ENCODE measurements at places on chromosomes 13 and 19. TPM values are rescaled to one million over a fixed set of nuclear protein-coding genes. Genes with fewer than 3 reads are reported as not detected.

GRCh38 chr13:111511219-111511732, 190.8 kb downstream of the TEX29 start:
- H3K27me3 ChIP-seq, result no peaks in the 10 kb centered on the region
- H3K4me1 ChIP-seq, result no peaks in the 10 kb centered on the region
- H3K4me3 ChIP-seq, result no peak overlapping the region
- H3K27ac ChIP-seq, result no peak overlapping the region
- DNase-seq, result no peak
- H3K36me3 ChIP-seq, result no peaks in the 10 kb centered on the region

DNA sequence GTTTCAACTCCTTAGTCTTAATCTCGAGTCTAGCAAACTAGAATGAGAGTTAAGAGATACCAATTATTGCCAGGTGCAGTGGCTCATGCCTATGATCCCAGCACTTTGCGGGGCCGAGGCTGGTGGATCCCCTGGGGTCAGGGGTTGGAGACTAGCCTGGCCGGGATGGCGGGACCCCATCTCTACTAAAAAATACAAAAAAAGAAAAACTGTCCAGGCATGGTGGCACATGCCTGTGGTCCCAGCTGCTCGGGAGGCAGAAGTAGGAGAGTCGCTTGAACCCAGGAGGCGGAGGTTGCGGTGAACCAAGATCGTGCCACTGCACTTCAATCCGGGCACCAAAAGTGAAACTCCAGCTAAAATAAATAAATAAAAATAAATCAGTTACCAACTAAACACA, 1119.5 kb upstream of the ATXN8OS start:
- H3K27ac ChIP-seq, result no peak overlapping the region
- no peaks in the 10 kb centered on the region for H3K4me1 ChIP-seq
- no peaks in the 10 kb centered on the region for H3K27me3 ChIP-seq
- H3K4me3 ChIP-seq, result no peak overlapping the region
- no peaks in the 10 kb centered on the region for H3K36me3 ChIP-seq

GRCh38 chr19:16875584-16876555, 12.9 kb upstream of the F2RL3 start:
- peak overlapping the region; percentile 23 for H3K27ac ChIP-seq
- H3K27me3 ChIP-seq, result no peaks in the 10 kb centered on the region
- no peak overlapping the region for H3K4me3 ChIP-seq
- DNase-seq, result no peak

- H3K4me3 ChIP-seq, result no peak overlapping the region
- no peak for DNase-seq
- H3K27ac ChIP-seq, result no peak overlapping the region
- no peaks in the 10 kb centered on the region for H3K4me1 ChIP-seq
- no peaks in the 10 kb centered on the region for H3K27me3 ChIP-seq
Measured at GRCh38 chr13:34340534-34340933, 522.6 kb downstream of the RFC3 start.

GRCh38 chr19:28456252-28456651, 756.7 kb downstream of the UQCRFS1 start:
- peaks cover 4% of the 10 kb centered on the region for H3K36me3 ChIP-seq
- H3K27ac ChIP-seq, result no peak overlapping the region
- H3K27me3 ChIP-seq, result no peaks in the 10 kb centered on the region
- H3K4me1 ChIP-seq, result peaks cover 41% of the 10 kb centered on the region
- DNase-seq, result no peak
- no peak overlapping the region for H3K4me3 ChIP-seq

- no peak overlapping the region for H3K4me3 ChIP-seq
- no peak for DNase-seq
- H3K27me3 ChIP-seq, result peaks cover 2% of the 10 kb centered on the region
Measured at GRCh38 chr19:46216612-46217011, 12.9 kb upstream of the IGFL1 start.

DNA sequence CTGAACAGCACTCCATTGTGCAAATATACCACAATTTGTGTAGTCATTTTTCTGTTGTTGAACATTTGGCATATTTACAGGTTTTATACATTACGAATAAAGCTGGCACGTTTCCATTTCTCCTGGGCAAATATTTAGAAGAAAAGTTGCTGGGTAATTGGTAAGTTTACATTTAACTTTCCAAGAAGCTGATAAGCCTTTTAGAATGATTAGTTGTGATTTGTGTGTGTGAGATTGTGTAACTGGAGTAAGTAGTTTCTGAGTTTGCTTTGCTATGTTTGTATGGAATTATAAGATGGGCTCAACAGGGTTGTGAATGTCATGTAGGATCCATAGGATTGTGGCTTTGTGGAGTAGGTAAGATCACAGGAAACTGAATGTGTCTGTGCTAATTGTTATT, 1.6 kb upstream of the ZNF529 start:
- peaks cover 66% of the 10 kb centered on the region for H3K36me3 ChIP-seq
- H3K4me3 ChIP-seq, result peak overlapping the region; percentile 89
- peak overlapping the region; percentile 46 for H3K27ac ChIP-seq
- H3K4me1 ChIP-seq, result peaks cover 31% of the 10 kb centered on the region
- no peaks in the 10 kb centered on the region for H3K27me3 ChIP-seq

GRCh38 chr13:72696579-72696978, 30.9 kb downstream of the MZT1 start:
- no peaks in the 10 kb centered on the region for H3K36me3 ChIP-seq
- no peak for DNase-seq
- H3K4me3 ChIP-seq, result no peak overlapping the region
- H3K4me1 ChIP-seq, result no peaks in the 10 kb centered on the region

DNA sequence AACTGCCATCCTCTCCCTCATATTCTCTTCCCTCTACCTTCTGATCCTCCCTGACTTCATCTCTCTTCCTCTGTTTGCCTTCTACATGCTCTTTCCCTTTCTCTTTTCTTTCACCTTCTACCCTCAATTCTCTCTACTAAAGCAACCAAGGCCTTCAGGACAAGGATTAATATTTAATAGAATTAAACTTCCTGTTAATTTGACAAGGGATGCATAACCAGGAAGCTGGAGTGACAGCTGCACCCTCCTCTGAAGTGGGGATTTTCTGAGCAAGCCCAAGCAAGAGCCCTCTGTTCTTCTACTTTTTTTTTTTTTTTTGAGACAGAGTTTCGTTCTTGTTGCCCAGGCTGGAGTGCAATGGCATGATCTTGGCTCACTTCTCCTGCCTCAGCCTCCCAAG, 63.4 kb upstream of the MED4 start:
- peak overlapping the region; percentile 30 for H3K27ac ChIP-seq
- H3K4me1 ChIP-seq, result peaks cover 62% of the 10 kb centered on the region
- H3K4me3 ChIP-seq, result no peak overlapping the region
- peaks cover 2% of the 10 kb centered on the region for H3K27me3 ChIP-seq

DNA sequence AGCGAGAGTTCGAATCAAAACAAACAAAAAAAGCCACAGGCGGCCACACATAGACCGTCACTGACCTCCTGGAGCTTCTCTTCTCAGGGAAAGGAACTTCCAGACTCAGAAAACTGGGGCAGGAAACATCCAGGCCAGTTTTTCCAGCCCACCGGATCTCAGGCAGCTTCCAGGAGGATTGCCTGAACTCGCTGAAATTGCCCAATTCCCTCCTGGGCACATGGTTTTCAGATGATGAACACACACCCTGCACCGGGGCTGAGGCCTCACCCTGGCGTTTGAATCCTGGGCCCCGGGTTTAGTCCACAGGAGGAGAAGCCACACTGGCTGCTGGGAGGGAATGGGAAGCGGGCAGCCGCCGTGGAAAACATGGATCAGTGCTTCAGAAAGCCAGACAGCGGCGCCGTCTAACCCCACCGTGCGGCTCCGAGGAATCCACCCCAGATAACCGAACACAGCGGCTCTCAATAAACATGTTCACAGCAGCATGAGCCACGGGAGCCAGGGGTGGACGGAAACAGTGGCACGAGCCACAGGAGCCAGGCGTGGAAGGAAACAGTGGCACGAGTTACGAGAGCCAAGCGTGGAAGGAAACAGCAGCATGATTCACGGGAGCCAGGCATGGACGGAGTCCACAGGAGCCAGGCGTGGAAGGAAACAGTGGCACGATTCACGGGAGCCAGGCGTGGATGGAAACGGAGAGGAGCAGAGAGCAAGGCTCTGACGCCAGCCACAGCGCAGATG, 18.2 kb upstream of the PTBP1 start:
- no peaks in the 10 kb centered on the region for H3K4me1 ChIP-seq
- H3K27ac ChIP-seq, result no peak overlapping the region
- no peak overlapping the region for H3K4me3 ChIP-seq

DNA sequence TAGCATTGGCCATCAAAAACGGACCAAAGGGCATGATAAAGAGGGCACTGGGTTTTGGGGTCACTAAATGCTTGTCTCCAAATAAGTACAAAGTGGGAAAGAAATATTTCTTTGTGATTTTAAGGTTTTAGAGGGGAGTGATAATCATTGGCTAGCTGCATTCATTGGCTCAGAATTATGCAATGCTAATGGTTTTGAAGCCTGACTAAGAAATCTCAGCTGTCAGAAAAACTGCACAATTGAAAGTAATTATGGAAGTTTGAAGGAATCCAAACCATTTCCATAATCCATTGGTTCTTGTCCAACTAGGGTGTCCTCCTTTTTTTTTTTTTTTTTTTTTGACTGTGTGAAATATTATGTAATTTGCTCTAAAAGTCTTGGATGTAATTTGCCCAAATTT, 88.2 kb upstream of the ARGLU1 start:
- DNase-seq, result no peak
- H3K27ac ChIP-seq, result no peak overlapping the region
- no peaks in the 10 kb centered on the region for H3K4me1 ChIP-seq
- no peaks in the 10 kb centered on the region for H3K36me3 ChIP-seq
- no peak overlapping the region for H3K4me3 ChIP-seq
- peaks cover 2% of the 10 kb centered on the region for H3K27me3 ChIP-seq

DNA sequence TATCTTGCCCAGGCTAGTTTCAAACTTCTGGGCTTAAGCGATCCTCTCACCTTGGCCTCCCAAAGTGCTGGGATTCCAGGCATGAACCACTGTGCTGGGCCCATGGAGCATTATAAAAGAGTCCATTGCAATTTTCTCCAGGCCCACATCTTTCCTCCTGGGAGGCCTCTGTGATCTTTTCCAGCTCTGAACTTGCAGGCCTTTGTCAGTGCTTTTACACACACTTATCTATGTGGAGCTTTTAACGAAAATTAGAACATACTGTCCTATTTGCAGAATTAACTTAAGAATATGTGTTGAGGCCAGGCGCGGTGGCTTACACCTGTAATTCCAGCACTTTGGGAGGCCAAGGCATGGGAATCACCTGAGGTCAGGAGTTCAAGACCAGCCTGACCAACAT, 23.9 kb downstream of the TDRD12 start:
- H3K27me3 ChIP-seq, result peaks cover 10% of the 10 kb centered on the region
- no peaks in the 10 kb centered on the region for H3K4me1 ChIP-seq
- H3K4me3 ChIP-seq, result no peak overlapping the region
- no peak overlapping the region for H3K27ac ChIP-seq
- no peaks in the 10 kb centered on the region for H3K36me3 ChIP-seq

DNA sequence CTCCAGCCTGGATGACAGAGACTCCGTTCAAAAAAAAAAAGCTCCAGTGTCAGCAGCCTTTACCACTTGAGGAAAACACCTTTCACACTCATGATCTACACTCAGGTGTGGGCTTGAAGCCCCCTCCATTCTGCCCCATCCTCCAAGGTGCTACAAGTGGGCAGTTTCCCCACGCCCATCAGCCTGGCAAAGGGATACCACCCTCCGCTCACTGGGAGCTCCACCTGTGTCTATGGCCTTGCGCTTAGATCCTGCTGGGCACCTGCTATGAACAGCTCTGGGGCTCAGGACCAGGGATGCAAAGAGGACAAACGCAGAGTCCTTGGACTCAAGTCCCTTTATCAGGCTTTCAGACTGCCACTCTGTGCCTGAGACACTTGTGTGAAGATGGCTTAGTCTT, 127.8 kb downstream of the CRYL1 start:
- H3K36me3 ChIP-seq, result no peaks in the 10 kb centered on the region
- H3K27ac ChIP-seq, result no peak overlapping the region
- no peaks in the 10 kb centered on the region for H3K27me3 ChIP-seq
- peaks cover 26% of the 10 kb centered on the region for H3K4me1 ChIP-seq

GRCh38 chr19:17703824-17704463, 15.3 kb upstream of the MAP1S start:
- H3K27me3 ChIP-seq, result peaks cover 2% of the 10 kb centered on the region
- H3K36me3 ChIP-seq, result no peaks in the 10 kb centered on the region
- H3K27ac ChIP-seq, result no peak overlapping the region
- peak; percentile 50 for DNase-seq

DNA sequence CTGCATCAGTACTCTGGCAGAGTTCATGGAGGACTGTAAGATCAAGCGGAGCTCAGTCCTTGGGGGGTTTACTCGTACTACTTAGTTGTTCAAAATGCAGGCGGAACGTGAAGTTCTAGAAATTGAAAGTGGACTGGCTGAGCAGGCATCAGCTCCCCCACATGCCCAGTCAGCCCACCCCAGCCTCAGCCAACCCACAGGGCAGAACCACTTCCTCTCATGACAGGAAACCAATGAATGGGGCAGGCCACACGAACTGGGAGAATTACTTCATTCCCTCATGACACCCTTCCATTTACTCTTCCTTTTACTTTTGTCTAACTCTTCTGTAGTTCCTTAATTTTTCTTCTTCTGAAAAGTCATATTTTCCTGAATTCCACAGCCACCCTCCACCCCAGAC, 71.9 kb downstream of the FLT1 start:
- peaks cover 18% of the 10 kb centered on the region for H3K4me1 ChIP-seq
- peaks cover 2% of the 10 kb centered on the region for H3K27me3 ChIP-seq
- H3K36me3 ChIP-seq, result peaks cover 19% of the 10 kb centered on the region
- no peak overlapping the region for H3K27ac ChIP-seq
- H3K4me3 ChIP-seq, result no peak overlapping the region

DNA sequence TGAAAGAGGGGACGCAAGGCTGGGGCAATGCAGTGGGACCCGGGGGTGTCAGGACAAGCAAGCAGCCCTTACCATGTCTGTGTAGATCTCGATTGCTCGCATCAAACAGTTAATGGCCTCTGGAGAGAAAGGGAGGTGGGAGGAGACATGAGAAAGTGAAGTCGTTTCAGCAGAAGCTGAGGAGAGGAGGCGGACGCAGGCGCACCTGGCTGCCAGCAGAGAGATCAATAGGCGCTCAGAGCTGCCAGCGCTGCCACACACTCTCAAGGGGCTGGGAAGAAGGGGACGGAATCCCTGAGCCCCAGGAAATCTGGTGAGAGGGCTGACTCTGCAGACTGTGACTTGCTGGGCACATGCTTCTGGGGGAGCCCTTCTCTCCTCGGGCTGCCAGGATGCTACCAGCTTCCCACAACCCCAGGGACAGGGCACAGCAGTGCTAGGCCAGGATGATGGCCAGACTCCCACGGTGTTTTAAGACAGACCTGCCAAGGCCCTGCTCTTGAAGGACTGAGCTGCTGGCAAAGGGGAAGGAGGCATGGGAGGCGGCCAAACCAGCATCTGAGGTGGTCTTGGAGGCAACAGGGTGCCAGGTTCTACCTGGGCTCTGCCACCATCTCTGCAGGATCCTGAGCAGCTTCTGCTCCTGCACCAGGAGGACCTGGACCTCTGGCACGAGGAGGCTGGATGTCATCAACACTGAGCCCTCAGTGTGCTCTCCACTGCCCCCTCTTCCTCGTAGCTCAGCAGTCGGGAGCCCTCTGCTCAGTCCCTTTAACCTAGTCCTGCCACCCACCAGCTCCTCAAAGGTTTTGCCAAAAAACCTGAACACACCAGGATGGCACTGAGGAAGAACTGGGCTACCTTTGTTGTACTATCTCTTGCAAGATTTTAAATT, 11.7 kb upstream of the KPTN start:
- peaks cover 4% of the 10 kb centered on the region for H3K36me3 ChIP-seq
- DNase-seq, result no peak
- H3K4me1 ChIP-seq, result no peaks in the 10 kb centered on the region
- H3K4me3 ChIP-seq, result no peak overlapping the region

The TNFRSF19 gene
- not detected for total RNA-seq

The SLC5A5 gene
- 1.1 TPM for total RNA-seq

The PSMC4 gene
- 190 TPM for total RNA-seq

The PSG3 gene
- total RNA-seq, result not detected

The RFPL4AL1 gene
- total RNA-seq, result not detected

The RXFP2 gene
- not detected for total RNA-seq

The NLRP11 gene
- total RNA-seq, result not detected
